ENCODE measurements at places on chromosomes 5 and 9.

- no peak for DNase-seq
Observed at GRCh38 chr9:116247791-116248374, 94.3 kb downstream of the PAPPA start.

DNA sequence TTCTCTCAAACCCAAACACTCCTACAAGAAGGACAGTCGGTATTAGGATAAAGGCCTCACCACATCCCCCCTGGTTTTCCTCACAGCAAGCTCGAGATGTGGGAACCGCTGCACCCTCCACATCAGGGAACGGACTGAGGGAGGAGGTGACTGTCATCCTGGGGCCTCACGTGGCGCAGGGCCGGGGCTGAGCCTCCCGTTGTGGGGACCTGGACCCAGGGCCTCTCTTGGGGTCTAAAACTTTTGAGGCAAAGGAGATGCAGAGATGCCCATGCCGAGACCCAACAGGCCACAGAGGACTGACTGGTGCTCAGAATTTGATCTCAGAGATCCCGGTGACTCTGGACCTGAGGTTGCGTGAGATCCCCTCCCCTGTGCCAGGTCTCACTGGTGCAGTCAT lies 72.7 kb downstream of the MRPL36 start:
- no peak for DNase-seq

GRCh38 chr5:163460562-163461171 lies at the start of gene HMMR:
HMMR (plus strand) TSS chr5:163460632; CDS start chr5:163460693, 61 bp downstream.
- no peak for DNase-seq

GRCh38 chr9:99929652-99930051 lies 23.2 kb downstream of the STX17 start:
- no peak for DNase-seq

DNA sequence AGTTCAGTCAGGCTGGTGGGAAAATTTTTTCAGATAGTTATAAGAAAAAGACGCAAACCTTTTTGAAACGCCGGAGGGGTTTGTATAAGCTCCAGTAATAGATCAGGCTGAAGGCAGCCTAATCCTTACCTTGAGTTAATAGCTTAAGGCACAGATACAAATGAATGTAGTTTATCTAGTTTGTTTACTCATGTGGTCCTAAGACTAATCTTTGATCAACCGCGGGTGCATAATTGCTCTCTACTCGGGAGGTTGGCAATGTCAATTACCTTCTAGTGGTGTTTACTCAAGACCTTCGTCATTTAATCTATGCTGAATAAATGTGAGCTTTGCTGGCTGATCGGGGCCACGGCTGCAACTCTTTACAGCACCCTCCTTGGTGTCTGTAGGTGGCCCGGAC lies 665 bp upstream of the INSL4 start:
- no peak for DNase-seq

GRCh38 chr9:130664251-130665028 lies at the start of gene PRDM12:
PRDM12 (plus strand) TSS chr9:130664594; CDS start chr9:130664654, 60 bp downstream.
- no peak for DNase-seq

GRCh38 chr9:134709512-134710270 lies 68.1 kb downstream of the COL5A1 start:
- DNase-seq: no peak

- no peak for DNase-seq
Observed at GRCh38 chr5:3002230-3002629, 250.8 kb upstream of the IRX2 start.

DNA sequence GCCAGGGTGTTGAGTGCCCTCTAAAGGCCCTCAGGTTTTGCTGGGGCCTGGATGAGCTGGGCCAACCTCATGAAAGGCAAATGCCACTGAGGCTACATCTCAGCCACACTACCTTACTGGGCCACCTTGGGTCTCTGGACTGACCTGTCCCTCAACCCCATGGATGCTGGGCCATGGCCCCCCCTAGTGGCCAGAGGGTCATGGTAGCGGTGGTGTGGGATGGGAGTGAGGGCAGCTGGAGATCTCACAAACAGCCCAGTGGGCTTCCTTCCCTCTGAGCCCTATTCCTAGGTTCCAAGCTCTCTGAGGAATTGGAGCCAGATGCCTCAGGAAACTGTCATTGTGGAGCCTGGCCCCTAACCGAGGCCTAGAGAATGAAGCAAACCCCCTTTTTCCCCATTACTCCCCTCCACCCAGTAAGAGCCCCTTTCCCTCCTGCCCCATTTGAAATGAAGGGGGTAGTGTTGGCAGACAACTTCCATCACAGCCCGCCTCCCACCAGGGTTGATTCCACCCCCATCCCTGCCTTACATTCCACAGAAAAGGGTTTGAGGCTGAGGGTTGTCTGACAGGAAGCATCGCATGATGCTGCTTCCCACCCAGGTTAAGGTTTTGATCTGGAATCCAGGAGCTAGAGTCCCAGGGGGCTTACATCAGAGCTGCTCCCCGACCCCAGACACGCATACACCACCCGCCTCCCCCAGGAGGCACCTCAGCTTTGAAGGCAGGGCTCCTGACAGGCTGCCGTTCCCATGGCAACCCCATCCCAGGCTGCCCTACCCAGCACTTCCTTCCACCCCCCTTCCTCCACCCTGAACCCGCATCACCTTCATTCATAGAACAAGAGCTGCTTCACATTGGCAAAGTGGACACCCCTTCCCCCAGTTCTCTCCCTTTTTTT lies 63.9 kb downstream of the PCDH1 start:
- peak; percentile 37 for DNase-seq

- DNase-seq: no peak
Observed at GRCh38 chr5:80591352-80591751, 21.3 kb upstream of the ANKRD34B start.

DNA sequence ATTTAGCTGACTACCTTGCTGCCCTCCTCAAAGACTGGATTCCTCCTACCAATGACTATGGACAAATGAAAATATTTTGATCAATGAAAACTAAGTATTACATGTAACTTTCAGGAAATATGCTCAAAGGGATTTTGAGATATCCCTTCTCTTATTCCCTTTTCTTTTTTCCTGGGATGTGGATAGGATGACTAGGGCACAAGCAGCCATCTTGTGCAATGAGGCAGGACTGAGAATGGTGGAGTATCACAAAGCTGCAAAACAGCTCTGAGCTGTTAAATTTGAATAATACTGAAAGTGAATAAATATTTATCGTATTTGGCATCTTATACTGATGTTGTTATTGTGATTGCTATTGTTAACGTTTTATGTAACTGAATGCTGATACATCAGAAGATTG lies 333.1 kb upstream of the NUDT12 start:
- no peak for DNase-seq

DNA sequence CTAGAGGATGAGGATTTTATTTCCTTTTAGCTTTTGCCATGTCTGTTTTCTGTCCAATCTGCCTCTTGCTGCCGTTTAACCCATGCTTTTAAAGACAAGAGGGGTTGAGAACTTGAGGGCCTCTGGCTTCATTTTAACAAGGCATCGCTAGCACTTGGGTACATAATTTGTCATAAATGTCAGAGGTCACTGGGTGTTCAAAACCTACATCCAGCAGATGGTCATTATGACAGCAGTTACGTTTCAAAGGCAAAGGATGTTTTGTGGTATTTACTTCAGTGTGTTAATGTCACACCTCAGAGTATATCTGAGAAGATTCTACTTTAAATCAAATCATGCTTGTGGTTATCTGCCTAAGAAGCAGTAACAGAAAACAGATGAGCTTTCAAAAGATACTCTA lies 918.3 kb downstream of the NR2F1-AS1 start:
- no peak for DNase-seq

DNA sequence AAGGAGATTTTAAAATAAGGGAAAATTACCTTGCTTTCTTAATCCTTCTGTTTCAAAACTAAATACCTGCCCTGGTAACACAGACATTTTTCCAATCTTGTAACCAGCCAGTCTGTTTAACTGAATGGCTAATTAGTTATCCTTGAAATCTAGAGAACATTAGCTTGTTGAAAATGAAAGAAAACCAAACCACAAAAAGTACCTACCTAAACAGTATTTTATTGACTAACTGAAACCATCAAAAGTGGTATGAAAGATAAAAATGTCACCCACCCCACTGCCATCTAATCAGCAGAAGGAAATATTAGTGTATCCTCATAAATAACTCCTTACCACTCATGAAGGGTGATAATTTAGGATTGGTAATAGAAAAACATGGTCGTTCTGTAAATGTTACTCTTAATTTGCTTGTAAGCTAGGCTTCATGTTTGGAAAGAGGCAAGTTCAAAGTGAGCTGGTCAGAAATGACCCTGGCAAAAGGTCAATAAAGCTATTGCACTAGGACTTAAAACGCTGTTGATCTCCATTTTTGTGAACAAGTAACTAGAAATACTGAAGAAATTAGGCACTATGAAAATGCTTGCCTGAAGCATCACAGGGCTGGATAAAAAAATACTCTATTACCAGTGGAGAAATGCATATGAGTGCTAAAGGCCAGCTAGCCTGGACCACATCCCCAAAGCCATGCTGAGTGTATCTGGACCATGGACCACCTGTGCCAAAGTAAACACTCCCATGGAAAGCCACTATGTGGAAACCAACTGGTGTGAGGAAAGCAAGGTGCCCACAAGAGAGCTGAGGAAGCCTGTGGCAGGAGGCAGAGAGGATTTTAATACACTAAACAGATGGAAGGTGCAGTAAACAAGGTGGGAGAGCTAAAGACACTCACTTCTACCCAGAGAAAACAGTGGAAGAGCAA lies 8.4 kb downstream of the SEMA5A start:
- no peak for DNase-seq

- DNase-seq: no peak
Observed at GRCh38 chr9:77284616-77285015, 107.3 kb downstream of the VPS13A start.

DNA sequence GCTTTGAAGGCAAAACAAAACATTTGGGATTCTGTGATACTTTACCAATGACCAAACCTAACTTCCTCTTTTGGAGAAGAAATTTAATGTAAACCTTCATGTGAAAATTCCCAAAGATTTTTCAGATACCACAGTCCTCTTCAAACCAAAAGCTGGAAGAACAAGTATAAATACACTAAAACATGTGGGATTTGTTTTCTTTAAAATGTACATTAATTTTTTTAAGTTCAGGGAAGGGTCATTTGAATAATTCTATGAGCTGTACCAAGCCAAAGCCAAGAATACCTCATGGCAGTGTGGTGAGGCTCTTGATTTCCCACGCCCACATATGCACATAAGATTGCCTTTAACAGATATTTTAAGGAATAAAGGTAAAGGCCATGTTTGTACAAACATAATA lies 28.4 kb upstream of the ITGA1 start:
- DNase-seq: no peak

DNA sequence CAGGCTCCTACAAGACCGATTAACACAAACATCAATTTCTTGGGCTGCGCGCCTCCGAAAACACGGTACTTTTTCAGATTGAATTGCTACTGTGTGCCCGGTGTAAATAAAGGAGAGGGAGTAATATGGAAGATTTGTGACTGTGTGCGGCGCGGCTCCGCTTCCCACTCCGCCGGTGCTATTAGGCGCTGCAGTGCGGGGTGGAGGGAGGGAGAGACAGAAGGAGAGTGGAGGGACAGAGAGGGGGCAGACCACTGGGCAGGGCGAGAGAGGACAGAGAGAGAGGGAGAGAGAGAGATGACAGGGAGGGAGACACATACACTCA lies 24.7 kb upstream of the RNU6ATAC start:
- DNase-seq: no peak

DNA sequence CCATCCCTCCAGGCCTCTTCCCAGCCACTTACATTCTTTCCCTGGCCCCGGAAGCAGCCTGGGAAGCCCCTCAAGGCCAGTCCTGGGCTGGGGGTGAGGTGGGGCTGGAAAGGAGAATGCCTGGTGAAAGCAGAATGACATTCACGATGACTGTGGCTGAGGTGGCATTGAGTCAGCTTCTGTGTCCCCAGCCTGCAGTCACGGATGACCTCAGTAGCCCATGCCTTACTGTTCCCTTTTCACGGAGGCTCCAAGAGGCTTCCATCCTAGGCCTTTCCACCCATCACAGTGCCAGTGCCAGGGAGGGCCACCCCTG lies 2.7 kb downstream of the PRDM12 start:
- DNase-seq: no peak

- no peak for DNase-seq
Observed at GRCh38 chr9:98978231-98978681, 34.5 kb downstream of the COL15A1 start.

DNA sequence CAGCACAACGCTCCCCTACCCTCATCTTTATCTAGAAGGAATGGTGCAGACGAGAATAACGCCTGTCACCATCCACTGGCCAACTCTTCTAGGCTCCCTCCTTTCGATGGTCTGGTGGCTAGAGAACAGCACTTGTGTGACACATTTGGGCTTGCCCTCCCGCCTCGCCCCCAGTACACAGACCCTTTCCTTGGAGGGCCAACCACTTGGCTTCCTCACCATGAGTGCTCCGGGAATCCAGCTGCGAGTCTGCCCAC lies 1.4 kb downstream of the GNAQ start:
- no peak for DNase-seq

DNA sequence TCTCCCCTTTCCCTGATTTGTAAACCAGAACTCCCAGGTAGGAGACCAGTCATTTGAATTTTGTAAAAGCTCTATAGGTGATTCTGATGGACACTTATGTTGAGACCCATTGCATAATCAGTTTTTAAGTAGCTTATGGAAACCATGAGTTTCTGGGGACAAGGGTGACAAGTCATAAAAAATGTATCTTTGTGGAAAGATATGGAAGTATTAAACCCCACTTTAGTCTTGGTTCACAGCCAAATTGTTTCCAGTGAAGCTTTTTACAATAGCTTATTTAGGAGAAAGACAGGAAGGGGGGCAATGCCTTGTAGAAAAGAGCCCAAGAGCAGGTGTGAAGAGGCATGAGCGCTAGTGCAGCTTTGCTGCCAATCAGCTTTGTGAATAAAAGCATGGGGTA lies 453 bp upstream of the CCL28 start:
- no peak for DNase-seq

DNA sequence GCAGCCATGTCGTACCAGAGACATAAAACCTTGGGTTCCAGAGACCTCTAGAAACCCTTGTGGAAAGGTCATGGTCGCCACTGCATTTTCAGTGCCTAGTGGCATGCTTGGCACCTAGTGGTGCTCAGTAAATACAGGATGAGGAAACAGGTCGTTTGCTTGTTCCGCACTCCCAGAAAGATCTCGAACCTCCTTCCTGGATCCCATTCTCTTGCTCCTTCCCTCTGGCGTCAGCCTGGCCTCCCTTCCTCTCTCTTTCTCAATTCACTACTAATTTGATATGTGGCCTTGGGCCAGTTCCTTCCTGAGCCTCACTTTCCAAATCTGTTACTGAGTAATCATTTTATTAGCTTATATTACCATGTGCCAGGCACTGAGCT lies 4.4 kb downstream of the NDST1 start:
- DNase-seq: no peak

GRCh38 chr9:71766663-71767062 lies 1.6 kb downstream of the CEMIP2 start:
- no peak for DNase-seq

DNA sequence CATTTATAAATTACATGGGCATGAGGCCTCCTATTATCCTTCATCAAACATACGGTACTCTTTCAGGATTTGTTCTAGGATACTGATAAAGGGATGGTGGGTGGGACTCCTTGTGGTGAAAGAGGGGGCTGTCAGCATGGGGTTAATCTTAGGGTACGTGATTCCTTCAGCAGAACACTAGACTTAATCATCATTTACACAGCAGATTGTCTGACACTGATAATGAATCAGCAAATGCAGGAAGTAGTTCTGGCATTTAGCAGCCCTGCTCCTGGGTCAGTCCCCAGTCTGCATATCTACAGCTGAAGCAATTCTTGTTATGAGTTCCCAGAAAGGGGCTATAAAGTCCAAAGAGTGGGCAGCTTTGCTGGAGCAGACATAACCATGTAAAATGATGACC lies 384.6 kb downstream of the SPOCK1 start:
- DNase-seq: no peak
